ENCODE measurements at places on chromosomes 1 and 21. TPM values are rescaled to one million over a fixed set of nuclear protein-coding genes. Genes with fewer than 3 reads are reported as not detected.

C8A gene
- total RNA-seq = not detected

SLC30A10 gene
- total RNA-seq = not detected

CDC20 gene
- total RNA-seq = 232 TPM

IGSF9 gene
- not detected for total RNA-seq

DNA sequence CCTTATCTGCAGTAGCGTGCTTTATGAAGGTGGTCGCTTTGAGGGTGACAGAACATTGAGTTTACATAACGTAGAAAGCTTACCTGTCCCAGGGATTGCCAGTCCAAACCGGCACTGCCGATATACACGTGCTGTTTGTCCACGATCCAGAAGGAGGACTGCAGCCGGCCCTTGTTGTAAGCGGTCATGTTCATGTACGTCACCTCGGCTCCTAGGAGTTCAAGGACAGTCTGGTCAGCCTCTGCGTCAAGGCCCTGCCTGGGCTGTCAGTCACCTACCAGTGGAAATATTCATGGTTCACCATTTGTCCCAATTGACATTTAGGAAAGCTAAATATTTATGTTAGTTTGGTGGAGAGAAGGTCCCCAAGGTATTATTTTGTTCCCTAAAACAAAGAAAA lies 221.0 kb upstream of the MAP1LC3C start:
- H3K27ac ChIP-seq = no peak overlapping the region
- no peaks in the 10 kb centered on the region for H3K36me3 ChIP-seq
- no peaks in the 10 kb centered on the region for H3K27me3 ChIP-seq

- no peak overlapping the region for H3K27ac ChIP-seq
- H3K4me1 ChIP-seq = no peaks in the 10 kb centered on the region
- peaks cover 2% of the 10 kb centered on the region for H3K27me3 ChIP-seq
- no peaks in the 10 kb centered on the region for H3K36me3 ChIP-seq
These were observed 128.6 kb downstream of the CLEC20A start for GRCh38 chr1:178368208-178368607.

KCNK1 gene
- total RNA-seq = not detected

PALMD gene
- not detected for total RNA-seq

DNA sequence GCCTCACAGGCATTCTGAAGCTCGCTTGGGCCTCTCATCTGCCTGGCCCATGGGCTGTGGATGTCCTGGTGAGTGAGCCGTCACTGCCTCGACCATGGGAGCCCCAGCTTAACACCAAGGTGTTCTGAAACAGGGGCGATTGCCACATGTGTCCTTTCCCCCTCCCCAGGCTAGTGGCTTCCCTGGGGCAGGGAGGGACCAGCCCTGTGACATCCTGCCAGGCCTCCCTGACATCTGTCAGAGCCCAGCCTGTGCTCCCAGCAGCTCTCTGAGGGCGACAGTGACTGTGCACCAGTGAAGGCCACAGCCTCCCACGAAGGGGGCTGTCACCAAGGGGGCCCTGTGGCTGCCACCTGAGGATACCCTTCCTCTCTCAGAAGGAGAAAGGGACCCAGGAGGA lies 35.9 kb upstream of the CCDC27 start:
- no peak overlapping the region for H3K27ac ChIP-seq
- no peaks in the 10 kb centered on the region for H3K27me3 ChIP-seq
- DNase-seq = no peak
- peaks cover 5% of the 10 kb centered on the region for H3K4me1 ChIP-seq
- H3K36me3 ChIP-seq = no peaks in the 10 kb centered on the region

DNA sequence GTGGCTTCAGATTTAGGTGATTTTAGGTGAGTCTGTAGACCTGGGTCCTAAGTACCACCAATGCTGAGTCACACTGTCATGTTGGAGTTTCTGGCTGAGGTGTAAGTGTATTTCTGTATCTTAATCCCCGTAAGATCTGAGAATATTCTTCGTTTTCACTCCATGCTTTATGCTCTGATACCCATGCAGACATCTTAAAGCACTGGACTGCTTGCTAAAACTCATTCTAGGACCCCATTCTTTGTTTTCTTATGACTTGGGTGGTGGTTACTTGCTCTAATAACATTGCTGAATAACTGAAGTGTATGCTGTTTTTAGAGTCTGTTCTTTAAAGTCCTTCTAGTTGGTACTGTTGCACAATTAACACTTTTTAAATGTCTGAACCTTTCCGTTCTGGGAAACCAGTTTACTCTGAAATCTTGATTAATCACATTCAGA lies 36.6 kb downstream of the CDC42 start:
- peaks cover 81% of the 10 kb centered on the region for H3K36me3 ChIP-seq
- H3K4me1 ChIP-seq = peaks cover 89% of the 10 kb centered on the region
- H3K4me3 ChIP-seq = peak overlapping the region; percentile 62

TDRD5 gene
- not detected for total RNA-seq

GRCh38 chr1:188668083-188668482 lies 1809.6 kb downstream of the BRINP3 start:
- H3K4me3 ChIP-seq = no peak overlapping the region
- DNase-seq = no peak
- no peak overlapping the region for H3K27ac ChIP-seq
- H3K36me3 ChIP-seq = no peaks in the 10 kb centered on the region

- no peak overlapping the region for H3K27ac ChIP-seq
- H3K36me3 ChIP-seq = no peaks in the 10 kb centered on the region
- H3K4me3 ChIP-seq = no peak overlapping the region
These were observed 52.9 kb downstream of the SNRPE start for GRCh38 chr1:203914292-203914691.

Measured in activated CD8-positive, alpha-beta T cell treated with anti-CD3 and anti-CD28 coated beads, Interleukin-2, amount 10 ng/mL, durations not matched to agents 7 days and 5 days (primary cell).